ENCODE measurements at places on chromosomes 1 and 21. TPM values are rescaled to one million over a fixed set of nuclear protein-coding genes. Genes with fewer than 3 reads are reported as not detected.

Gene ADAMTSL4
- not detected for polyA plus RNA-seq

GRCh38 chr21:29096218-29097015 is 23.0 kb upstream of the CCT8 start:
- no peak for DNase-seq

DNA sequence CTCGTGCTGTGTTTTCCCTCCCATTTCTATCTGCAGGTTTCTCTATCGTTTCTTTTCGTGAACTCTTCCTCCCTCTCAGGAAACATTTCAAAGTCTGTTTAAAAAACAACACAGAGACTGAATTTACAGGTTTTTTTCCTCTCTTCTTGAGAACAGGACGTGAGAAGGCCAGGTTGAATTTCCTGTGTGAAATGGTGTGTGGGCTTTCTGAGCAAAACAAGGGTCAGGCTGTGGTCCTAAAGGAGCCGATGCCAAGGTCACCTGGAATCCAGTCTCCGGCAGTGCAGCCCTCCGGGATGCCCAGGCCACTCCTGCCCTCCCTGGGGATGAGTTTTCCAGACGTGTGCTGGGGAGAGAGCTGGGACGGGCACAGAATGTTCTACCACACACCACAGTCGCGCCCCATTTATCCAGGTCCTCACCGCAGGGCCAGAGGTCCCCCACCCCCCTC is 62.7 kb upstream of the RUNX3 start:
- DNase-seq: no peak

- no peak for DNase-seq
Measured at GRCh38 chr21:38985568-38986378, 180.0 kb downstream of the ETS2 start.

Gene GPR161
- polyA plus RNA-seq: 0.09 TPM

Gene RXFP4
- polyA plus RNA-seq: 0.91 TPM

DNA sequence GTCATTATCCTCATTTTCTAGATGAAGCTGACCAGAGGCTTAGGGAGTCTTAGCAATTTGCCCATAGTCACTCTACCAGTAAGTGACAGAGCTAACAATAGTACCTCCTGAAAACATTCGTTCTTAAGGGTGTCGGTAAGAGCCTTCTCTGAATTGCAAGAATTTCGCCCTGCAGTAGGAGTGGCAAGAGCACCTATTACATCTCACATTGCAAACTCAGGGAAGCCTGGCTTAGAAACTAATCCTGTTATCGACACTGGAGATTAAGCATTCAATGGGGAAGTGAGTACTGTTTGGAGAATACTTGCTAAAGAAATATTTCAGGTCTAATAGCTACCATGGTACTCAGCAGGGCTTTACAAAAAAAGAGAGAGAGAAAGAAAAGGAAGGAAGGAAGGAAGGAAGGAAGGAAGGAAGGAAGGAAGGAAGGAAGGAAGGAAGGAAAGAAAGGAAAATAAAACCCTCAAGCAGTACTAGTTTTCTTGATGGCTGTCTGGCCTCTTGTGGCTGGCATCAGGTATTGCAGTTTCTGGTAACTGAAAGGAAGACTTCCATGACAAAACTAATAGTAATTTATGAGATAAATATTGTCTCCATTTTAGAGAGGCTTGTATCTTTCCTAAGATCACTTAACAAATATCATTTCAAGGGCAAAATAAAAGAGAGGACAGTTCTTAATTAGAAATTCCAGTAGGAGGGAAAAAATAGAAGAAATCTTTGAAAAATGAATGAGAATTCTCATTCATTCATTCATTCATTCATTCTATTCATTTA is 10.4 kb downstream of the C1orf226 start:
- peak; percentile 2 for DNase-seq

DNA sequence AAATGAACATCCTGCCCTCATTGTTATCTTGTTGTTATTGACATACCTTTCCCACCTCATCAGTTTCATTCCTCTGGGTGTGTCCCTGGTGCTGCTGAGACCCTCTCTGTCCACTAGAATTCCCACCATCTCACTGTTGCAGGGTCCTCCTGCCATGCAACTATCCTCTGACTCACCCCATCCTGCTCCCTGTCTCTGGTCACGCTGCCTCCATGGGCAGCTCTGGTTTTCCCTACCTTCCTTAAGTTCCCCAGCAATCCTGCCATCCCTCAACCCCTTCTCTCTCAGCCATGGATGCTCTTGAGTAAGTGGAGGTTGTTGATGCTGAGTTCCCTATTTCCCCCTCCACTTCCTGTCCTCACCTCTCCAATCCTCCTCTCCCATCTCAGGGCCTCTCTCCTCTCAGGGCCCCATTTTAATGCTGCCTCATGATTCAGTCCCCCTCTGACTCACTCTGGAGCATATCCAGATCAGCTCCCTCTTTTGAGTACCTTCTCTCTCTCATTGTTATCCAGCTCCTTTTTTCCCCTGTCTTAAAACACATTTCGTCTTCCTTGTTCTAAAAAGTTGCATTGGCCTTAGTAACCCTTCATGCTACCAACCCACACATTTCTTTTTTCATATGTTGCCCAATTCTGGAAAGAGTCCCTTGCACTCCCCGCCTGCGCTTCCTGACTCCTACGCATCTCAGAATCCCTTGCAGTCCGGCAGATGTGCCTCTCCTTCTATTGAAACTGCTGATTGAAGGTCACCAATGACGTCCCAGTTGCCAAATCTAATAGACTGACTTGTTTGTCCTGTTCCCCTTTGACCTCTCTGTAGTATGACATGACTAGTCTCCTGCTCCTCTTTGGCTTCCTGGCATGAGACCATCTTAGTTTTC is 92.0 kb downstream of the CNIH3 start:
- DNase-seq: no peak

DNA sequence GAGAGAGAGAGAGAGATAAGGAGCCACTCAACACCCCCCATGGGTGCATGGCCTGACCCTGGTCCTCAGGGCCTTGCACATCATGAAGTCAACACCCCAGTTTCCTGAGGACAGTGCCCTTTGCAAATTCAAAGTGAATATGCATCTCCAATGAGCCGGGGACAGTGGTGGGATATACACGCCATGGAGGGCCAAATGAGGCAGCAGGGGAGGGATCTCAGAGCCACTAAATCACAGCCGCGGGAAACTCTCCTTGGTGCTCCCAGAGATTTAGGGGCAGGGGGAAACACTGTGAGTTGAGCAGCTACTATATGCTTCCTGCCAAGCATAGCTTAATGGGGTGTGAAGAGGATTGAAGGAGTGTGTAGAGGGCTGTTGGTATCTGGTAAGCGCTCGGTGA is 35.5 kb downstream of the MATN1 start:
- no peak for DNase-seq

GRCh38 chr1:22619252-22619651 is 17.2 kb upstream of the C1QA start:
- DNase-seq: no peak

DNA sequence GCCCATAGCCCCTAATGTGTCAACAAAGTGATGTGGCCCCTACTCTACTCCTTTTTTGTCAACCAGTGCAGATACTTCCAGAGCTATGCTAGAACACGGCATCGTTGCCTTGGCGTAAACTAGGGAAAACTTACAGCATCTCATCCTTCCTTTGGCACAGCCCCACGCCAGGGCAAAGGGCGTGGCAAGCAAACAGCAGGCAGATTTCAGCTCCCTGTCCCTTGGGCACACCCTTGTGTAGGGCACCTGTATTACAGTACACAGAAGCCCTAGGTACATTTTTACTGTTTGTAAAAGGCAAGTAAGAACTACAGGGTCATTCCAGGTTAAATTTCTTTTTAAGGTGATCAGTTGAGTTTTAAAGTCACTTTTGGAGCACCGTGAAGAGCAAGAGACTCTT is 29.3 kb downstream of the PRDX6 start:
- no peak for DNase-seq

Gene FCAMR
- not detected for polyA plus RNA-seq

DNA sequence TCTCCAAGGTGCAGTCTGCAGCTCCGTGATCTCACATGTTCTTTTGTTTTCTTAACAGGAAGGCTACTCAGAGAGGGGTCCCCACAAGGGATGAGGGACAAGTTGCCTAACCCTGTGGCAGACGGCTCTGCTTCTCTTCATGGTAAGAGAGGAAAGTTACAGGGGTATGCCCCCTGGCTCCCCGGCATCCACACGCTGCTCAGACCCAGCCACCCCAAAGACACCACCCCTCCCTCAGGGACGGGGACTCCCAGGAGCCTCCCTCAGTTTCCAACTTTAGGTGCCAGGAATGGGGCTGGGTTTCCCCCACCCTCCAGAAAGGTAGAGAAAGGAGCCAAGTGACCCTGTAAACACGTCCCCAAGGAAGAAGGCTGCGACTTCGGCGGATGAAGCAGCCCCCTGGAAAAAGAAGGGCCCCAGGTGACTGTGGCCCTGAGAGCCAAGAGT is 19.7 kb downstream of the OPTC start:
- no peak for DNase-seq

GRCh38 chr1:243294723-243295121 is 38.9 kb downstream of the SDCCAG8 start:
- no peak for DNase-seq

DNA sequence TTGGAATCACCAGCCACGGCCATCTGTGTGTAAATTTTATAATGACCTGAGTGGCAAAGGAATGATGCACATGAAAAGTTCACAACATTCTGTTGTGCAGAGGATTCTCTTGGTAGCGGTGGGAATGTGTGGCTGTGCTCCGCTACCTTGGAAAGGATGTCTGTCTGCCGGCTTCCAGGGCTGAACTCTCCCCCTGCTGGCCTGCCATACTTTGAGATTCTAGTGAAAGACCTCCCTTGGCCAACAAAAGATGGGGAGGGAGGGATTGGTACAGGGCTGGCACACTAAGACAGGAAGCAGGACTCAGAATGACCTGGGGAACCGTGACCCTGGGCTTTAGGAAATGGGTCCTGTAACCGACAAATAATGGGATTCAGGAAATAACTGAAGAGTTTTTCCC is 194.5 kb upstream of the PLD5 start:
- DNase-seq: no peak

GRCh38 chr1:172122381-172122780 is 281.1 kb downstream of the DNM3 start:
- no peak for DNase-seq

Gene KRTAP10-4
- not detected for polyA plus RNA-seq

Gene LORICRIN
- polyA plus RNA-seq: not detected

DNA sequence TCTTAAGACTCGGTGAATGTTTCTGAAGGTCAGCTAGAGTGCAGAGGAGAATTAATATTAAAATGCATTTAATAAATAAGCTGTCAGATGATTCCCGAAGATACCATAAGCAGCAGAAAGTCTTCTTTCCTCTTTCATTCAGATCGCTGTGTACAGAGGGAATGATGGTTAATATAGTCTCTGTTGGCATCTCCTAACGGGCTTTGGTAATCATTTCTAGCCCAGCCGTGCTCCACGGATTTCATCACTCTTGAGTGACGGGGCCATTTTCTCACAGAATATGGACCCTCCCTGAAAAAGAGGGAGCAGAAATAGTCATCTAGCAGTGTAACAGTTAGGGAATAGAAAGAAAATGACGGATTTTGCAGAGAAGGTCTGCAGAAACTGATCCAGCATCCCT is 103.1 kb downstream of the ST6GALNAC3 start:
- DNase-seq: no peak

DNA sequence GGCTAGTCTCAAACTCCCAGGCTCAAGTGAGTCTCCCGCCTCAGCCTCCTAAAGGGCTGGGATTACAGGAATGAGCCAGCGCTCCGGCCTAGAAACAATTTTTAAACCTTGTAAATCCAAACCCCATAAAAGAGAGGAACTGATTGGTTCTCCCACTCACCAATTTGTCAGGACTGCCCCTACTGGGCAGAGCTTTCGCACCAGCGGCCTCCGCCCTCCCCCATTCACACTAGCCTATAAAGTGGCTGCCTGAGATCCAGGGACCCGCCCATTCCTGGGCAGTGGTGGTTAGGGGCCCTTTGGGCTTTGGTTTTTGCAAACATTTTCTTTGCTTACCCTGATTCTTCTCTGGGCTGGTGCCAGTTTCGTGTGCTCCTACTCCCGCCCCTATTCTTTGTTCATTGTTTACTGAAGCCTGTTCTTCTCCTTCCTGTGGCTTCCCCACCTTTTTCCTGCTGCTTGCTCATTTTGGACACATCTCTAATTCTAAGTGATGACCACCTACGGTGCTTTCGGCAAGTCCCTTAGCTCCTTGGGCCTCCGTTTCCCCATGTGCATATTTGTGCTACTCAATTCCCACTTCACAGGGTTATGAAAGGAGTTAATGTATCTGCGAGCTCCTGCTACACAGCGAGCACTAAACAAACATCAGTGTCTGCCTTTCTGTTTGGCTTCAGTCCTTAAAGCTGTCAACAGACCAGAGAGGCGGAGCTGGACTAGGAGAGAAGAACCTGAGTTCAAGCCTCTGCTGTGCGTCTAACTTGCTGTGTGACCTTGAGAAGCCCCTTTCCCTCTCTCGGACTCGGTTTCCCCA is 39.8 kb upstream of the CLIC4 start:
- DNase-seq: peak; percentile 20

Gene GBP6
- polyA plus RNA-seq: 0.30 TPM

Gene ZNF593OS
- 0.53 TPM for polyA plus RNA-seq

DNA sequence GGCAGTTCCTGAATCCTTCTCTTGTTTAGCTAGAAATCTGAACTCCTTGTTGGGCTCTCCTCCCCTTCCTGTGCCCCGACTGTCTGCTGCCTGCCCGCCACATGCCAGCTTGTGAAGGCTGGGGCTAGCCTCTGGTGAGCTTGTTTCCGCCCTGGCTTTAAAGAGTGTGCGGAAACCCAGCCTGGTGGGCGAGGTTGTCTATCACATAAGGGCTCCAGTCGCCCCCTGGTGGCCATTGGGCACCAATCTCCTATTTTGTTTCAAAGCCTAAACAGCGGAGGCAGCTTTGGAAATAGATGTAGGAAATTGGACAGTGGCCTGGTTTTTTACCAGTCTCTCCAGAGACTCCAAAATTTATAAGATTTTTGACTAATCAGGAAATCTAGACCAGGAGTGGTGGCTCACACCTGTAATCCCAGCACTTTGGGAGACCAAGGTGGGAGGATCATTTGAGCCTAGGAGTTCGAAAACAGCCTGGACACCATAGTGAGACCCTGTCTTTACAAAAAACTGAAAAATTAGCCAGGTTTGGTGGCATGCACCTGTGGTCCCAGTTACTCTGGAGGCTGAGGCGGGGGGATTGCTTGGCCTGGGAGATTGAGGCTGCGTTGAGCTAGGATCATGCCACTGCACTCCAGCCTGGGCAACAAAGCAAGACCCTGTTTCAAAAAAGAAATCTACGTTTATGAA is 9.8 kb downstream of the ATP8B2 start:
- peak; percentile 89 for DNase-seq

Gene FAM167B
- not detected for polyA plus RNA-seq

Gene TMEM61
- not detected for polyA plus RNA-seq

- DNase-seq: no peak
Measured at GRCh38 chr21:34700605-34701004, 31.8 kb downstream of the CLIC6 start.
